ENCODE measurements at places on chromosomes 6 and 20.

- DNase-seq = no peak
Measured at GRCh38 chr20:32327087-32327681, 30.9 kb upstream of the ASXL1 start.

DNA sequence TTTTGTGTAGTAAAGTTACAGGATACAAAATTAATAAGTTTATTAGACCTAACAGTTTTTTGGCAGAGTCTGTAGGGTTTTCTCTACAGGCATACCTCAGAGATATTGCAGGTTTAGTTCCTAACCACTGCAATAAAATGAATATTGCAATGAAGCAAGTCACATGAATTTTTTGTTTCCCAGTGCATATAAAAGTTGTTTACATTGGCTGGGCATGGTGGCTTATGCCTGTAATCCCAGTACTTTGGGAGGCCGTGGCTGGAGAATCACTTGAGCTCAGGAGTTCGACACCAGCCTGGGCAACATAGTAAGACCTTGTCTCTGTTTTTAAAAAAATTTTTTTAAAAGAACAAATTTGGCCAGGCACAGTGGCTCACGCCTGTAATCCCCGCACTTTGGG is 16.0 kb downstream of the C6orf52 start:
- DNase-seq = no peak

DNA sequence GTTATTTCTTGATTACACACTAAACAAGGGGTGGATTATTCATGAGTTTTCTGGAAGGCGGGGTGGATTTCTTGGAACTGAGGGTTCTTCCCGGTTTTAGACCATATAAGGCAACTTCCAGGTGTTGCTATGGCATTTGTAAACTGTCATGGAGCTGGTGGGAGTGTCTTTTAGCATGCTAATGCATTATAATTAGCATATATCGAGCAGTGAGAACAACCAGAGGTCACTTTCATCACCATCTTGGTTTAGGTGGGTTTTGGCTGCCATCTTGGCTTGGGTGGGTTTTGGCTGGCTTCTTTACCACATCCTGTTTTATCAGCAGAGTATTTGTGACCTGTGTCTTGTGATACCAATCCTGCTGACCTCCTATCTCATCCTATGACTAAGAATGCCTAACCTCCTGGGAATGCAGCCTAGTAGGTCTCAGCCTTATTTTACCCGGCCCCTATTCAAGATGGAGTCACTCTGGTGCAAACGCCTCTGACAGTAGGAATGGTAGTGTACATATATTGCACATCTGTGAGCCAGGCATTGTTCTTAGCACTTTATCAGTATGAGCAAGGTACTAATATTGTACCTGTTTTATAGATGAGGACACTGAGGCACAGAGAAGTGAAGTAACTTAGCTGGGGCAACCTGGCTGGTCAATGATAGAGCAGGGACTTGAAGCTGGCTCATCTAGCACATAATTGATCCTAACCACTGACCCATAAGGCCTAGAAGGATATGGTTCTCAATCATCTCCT is 203.7 kb downstream of the NFATC2 start:
- DNase-seq = no peak

DNA sequence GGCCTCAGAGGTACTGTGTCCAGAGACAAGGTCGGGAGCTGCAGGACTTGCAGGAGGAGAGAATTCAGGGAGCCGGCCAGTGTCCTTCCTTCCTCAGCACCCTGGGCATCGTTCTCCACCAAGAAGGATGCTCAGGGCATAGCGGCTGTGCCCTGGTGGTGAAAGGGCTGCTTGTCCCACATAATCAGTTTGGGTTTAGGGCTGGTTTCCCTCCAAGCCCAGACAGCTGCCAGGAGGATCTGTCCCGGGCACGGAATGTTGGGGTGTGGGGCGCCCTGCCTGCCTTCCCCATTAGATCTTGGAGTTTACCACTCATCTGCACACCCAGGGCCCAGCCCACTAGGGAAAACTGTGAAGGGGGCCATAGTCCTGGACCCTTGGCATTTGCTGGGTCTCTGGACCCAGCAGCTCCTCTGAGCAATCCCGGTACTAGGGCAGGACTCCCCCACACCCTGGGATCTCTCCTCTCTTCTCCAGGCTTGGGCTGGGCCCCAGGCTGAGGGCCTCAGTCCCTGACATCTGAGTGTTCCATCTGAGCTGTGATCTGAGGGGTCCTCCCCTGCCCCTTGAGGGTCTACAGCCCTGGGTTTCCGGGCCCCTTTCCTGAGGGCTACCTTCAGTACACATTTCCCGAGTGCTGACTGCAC is 18.6 kb upstream of the SPDEF start:
- DNase-seq = no peak

DNA sequence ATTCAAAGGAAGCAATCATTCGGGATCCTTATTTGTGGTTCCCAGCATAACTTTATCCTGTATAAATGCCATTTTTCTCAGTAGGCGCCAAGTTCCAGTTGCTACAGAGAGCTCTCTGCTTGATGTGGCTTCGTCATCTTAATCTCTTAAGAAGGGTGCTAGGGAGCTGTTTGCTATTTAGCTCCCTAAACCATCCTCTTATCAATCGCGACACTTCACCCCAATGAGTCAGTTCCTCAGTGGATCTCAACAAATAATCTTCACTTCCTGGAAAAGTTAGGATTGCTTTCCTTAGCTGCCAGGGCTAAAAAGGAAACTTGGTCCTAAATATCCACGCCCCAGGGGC is 1.3 kb upstream of the NKAIN2 start:
- DNase-seq = no peak

GRCh38 chr6:158213925-158214674 is 46.0 kb downstream of the GTF2H5 start:
- peak; percentile 43 for DNase-seq

- no peak for DNase-seq
Measured at GRCh38 chr6:46184114-46184513, 13.3 kb upstream of the ENPP5 start.

GRCh38 chr6:17709476-17709875 is 2.8 kb upstream of the NUP153 start:
- DNase-seq = no peak

DNA sequence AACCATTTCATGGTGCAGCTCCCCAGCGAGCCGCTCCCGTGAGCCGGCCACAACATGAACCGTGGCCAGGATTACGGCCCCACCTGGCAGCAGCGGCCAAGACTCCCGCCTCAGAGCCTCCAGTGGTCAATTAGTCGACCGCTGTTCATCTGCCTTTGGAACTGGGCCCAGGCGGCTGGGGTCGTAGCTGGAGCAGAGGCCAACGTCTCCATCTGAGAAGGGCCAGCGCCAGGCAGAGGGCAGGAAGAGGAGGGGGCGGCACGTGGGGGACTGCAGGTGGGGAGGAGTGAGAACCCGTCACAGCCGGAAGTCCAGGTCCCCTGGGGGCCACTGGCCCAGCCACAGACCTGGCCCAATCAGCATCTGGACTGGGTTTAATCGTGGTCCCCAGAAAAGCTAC is 184.3 kb downstream of the TAF4 start:
- DNase-seq = no peak

GRCh38 chr6:133083248-133083967 is 157.7 kb upstream of the EYA4 start:
- DNase-seq = peak; percentile 29

DNA sequence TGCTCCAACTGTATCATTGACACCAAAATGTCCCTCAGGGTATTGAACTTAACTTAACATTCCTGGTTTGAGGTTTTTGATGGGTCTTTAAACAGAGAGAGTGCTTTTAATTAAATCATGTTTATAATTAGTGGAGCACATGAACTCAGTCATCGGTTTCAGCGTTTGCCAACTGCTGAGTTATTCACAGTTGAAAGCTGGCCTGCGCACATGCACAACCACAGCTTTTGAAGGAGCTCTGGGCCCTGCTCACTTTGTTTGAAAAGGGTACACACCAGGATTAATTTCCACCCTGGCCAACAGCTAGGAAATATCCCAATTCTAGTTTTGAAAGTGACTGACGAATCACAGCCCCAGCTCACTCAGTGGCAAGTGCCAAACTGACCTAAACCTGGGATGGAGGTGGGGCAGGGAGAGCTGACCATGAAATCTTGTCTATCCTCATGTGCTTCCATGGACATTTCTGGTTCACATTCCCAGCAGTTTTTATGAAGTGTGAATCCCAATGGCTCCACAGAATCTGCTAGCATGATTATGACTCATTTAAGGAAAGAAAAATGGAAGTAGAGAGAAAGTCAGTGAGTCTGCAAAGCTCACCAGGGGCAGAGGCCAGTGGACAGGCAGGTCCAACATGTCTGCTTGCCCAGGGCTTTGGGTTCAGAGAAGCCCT is 247.8 kb downstream of the FNDC1 start:
- DNase-seq = no peak

DNA sequence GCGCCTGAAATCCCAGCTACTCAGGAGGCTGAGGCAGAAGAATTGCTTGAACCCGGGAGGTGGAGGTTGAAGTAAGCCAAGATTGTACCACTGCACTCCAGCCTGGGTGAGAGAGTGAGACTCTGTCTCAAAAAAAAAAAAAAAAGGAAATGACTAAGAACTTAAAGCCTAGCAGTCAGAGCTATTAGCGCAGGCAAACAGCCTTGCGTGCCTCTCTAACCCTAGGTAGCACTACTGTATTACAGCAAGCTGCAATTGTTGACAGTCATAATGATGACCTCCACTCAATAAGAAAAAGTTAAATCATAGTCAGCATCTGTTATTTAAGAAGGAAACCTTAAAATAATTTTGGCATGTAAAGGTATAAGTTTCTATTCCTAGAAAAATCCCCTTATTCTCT is 14.4 kb downstream of the GSS start:
- no peak for DNase-seq

- peak; percentile 19 for DNase-seq
Measured at GRCh38 chr6:107866606-107867301, 42.6 kb upstream of the SCML4 start.

DNA sequence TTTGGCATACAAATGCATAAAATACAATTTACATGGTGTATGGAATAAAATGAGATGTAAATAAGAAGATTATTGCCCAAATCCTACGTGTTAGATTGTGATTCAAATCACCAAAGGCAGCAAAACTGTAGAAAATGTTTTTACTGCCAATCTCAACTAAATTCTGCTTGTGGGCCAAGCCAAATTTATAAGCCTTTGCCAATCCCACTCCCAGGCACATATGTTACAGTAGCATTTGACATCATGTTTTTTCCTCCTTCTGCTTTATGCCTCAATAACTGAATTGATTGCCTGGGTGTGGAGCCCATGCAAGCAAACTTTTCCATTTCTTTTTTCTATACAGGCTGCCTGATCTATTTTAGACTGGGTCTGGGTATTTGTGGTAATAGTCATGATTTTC is 36.3 kb upstream of the LRRC1 start:
- DNase-seq = no peak

GRCh38 chr6:151240791-151241642 is 1.2 kb downstream of the AKAP12 start:
- peak; percentile 41 for DNase-seq

- DNase-seq = no peak
Measured at GRCh38 chr20:25177890-25178321, 17.6 kb upstream of the ENTPD6 start.

DNA sequence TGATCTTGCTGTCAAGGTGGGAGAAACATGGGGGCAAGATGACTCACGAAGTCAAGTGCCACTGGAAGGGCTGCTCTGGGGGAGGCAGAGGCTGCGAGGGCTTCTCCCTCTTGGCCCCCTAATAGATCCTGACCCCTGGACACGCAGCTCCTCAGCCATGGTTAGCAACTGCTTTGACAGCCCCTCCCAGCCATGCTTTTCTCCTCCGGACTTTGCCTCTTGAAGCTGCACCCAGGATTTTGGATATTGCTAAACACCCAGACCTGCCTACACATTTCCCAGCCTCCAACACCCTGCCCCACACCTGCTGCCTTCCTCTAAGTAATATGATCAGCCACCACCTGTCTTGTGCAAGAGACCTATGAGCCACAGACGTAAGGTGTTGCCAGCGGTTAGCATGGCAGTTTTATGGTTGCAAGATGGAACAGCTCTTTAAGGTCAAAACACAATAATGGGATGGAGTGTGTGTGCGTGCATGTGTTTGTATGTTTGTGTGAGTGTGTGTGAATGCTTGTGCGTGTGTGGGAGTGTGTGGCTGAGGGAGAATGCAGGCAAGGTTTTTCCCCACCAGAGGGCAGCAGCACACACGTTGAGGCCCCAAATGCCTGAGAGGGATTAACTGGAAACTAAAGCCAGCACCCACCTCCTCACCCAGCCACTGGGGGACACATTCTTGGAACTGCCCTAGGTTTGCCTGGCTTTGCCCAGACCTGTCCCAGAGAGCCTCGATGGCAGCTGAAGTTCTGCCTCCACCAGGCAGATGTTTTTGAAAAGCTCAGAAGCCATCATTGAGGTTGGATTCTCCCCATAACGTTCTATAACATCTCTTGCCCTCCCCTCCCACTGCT is 2.5 kb downstream of the IP6K3 start:
- DNase-seq = peak; percentile 77

DNA sequence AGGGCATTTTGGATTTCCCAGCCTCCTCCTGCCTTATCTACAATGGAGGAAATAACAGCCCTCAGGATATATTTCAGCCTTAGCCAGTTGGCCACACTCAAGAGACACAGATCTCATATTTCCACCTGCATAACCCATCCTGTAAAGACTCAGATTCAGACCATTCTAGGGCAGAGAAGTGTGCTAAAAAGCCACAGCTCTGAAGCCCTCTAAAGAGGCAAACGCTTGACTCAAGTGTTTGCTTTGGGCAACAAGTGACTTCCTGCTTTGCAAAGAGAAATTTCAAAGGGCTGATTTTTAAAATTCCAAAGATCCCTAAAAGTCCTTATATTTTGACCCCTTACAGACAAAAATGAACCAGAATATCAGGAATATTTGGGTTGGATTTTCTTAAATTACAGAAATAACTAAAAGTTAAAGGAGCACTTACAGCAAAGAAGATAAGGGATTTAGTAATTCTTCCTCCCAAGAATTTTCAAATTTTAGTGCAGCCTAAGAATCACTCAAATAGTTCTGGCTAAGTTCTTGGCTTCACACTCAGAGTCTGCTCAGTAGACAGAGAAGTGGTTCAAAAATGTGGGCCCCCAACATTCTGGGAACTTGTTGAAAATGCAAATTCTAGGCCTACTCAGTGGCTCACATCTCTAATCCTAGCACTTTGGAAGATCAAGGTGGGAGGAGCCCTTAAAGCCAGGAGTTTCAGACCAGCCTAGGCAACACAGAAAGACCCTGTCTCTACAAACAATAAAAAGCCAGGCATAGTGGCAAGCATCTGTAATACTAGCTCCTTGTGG is 18.9 kb upstream of the ADGRF5 start:
- DNase-seq = no peak

- DNase-seq = no peak
Measured at GRCh38 chr20:56809668-56810067, 180.6 kb downstream of the TFAP2C start.

- DNase-seq = no peak
Measured at GRCh38 chr20:60869625-60870024, 382.4 kb upstream of the CDH4 start.

- peak; percentile 19 for DNase-seq
Measured at GRCh38 chr6:100116411-100117194, 122.6 kb upstream of the MCHR2 start.

GRCh38 chr20:35511814-35512420 is 17.5 kb downstream of the C20orf173 start:
- no peak for DNase-seq

- DNase-seq = no peak
Measured at GRCh38 chr6:47426524-47427302, 50.9 kb upstream of the CD2AP start.
